ENCODE measurements at places on chromosomes 2 and 18.

GRCh38 chr2:239780236-239780994, 244.7 kb downstream of the NDUFA10 start:
- DNase-seq, result no peak

DNA sequence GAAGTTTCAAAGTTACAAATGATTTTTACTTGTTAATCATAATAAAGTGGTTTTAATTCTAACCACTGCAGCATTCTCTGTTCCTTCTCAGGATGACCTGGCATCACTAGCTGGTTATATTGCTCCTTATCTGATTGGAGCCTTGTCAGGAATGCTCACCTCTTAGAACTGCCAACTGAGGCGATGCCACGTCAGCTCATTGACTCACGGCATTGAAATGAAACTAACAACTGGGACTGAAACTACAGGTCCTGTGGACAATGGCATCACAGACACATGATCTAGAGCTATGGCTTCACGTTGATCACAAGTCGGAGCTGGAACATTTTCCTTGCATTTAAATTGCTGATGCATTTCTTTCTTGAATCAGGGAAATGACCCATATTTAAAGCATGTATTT, 54.9 kb upstream of the MAP2 start:
- DNase-seq, result no peak

DNA sequence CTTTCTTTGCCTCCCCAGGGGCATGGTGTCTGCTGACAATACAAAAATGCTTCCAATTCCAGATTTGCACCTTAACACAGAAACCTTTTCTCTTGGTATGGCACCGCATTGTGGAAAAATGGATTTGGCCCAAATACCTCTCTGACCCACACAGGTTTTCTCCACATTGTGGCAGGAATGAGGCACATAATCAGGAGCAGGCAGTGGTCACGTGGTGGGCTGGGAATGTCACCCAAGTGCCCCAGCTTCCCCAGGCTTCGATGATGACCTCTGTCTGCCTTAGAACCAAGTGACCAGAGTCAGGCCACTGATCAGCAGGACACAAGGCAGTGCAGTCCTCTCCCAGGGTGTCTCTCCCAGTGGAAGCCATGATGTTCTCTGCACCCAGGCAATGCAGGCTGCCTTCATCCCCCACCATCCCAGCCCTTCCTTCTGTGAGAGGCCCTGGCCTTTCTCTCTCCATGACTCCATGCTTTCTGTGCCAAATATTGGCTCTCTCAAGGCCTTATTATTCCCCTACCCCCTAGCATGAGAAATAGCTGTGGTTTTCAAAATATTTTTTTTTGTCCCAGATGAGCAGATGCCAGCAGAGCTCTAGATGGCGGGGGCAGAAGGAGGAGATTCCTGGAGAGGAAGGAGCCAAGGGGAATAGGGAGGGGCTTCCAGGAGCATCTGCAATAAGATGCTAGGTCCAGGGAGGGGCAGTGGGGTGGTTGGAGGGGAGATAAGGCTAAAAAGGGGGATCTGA, 198.9 kb downstream of the ACKR3 start:
- DNase-seq, result no peak

- DNase-seq, result no peak
Observed at GRCh38 chr2:69529480-69529879, 92.2 kb upstream of the NFU1 start.

DNA sequence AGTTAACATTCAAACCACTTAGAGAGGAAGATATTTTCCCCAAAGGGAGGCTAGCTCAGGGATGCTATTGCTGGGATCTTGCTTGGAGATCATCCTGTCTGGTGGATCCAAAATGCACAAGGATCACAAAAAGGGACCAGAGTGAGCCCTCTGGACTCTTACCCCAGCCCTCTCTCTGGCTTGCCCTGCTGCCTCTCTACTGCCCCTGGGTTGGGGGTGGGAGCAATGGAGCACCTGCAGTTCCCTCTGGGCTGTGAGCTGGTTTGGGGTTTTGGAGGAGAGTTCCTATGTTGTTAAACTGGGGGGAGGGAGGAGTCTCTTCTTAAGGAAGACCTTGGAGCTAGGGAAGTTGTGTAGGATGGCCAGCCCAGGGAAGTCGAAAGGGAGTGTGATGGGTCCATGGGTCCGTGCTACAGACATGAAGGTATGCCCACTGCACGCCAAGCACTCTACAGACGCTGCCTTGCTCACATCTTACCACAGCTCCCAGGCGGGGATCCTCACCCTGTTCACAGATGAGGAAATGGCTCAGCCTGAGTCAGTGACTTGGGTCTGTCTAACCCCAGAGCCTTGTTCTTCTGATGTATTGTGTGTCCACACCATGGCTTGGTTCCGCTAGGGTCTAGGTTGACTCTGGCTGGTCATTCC, 3.8 kb downstream of the LBH start:
- DNase-seq, result no peak

DNA sequence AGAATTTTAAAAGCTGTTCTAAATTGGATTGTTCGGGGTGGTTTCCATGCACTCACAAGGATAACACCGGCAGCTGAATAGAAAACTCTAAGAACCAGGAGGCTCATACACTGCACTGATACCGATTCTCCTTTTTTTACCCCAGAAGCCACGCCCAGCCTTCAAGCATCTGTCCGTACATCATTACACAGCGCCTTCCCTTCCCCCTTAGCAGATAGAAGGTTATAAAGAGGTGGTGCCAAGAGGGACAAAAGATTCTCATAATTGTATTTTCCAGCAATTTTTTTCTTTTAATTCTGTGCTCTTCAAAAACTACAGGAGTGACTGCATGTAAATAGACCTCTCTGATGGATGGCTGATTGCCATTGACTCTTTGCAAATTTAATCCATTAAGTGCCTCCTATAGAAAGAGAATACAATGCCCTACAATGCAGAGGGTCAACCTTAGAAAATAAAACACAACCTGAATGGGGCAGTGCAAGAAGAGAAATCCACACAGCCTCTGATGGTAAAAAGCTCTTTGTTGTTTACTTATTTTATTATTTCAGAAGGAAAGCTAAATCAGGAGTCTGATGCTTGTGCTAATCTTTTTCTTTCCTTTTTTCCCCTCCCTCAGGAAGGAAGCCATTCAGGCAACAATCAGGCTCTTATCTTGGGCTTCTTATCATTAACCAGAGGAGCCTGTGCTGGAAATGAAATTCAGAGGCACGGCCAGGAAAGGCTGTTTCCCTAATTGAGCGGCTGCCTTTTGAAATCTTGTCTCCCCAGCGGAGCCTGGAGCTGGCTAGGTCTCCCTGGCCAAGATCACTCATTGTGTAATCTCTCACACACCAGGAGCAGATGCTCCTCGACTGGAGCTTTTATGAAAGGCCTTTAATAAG, 198.9 kb upstream of the NABP1 start:
- no peak for DNase-seq

DNA sequence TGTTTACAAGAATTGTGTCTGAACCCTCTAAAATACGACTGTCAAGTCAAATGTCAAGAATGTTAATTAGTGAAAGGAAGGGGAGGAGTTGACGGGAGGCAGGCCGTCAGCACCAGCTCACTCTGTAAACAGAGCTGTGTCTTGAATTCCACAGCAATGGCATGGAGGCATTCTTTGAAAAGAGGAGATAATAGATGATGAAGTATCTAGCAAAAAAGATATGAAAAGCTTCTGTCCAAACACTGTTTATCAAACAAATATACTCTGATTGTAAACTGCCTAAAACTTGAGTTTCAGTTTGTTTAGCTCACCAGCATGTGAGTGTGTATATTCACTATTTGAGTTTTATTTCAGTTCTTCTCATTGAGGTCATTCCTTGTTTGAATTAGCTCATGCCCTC, 94.7 kb upstream of the CDC42EP3 start:
- no peak for DNase-seq

DNA sequence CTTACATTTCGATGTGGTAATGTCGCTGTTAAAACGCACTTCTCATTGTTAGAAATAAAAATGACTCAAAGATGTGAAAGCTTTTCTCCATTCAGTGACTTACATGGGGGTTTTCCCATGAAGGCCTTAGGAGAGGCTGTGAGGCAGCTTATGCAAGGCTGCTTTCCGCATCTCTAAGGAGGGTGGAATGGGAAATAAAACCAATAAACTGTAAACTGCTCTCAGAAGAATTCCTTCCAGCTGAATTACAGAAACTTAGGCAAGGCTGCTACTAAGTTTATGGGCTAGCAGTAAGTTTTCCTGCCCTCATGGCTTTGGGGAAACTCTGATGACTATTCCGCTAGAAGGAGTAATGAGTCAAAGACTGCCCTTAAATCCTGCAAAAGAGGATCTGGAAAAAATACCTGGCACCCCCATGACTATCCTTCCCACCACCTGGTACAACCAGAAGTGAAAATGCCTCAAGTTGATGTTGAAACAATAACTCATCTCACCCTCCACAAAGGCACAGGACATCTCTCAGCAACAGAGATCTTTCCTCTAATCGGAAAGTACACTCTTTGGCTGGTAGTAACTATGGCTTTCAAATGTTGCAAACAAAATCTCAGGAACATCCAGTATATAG, 97.7 kb upstream of the SMAD7 start:
- DNase-seq, result no peak

- DNase-seq, result no peak
Observed at GRCh38 chr18:22913861-22914260, 19.3 kb upstream of the RBBP8 start.

- no peak for DNase-seq
Observed at GRCh38 chr18:79394534-79395307, 1.0 kb upstream of the NFATC1 start.

DNA sequence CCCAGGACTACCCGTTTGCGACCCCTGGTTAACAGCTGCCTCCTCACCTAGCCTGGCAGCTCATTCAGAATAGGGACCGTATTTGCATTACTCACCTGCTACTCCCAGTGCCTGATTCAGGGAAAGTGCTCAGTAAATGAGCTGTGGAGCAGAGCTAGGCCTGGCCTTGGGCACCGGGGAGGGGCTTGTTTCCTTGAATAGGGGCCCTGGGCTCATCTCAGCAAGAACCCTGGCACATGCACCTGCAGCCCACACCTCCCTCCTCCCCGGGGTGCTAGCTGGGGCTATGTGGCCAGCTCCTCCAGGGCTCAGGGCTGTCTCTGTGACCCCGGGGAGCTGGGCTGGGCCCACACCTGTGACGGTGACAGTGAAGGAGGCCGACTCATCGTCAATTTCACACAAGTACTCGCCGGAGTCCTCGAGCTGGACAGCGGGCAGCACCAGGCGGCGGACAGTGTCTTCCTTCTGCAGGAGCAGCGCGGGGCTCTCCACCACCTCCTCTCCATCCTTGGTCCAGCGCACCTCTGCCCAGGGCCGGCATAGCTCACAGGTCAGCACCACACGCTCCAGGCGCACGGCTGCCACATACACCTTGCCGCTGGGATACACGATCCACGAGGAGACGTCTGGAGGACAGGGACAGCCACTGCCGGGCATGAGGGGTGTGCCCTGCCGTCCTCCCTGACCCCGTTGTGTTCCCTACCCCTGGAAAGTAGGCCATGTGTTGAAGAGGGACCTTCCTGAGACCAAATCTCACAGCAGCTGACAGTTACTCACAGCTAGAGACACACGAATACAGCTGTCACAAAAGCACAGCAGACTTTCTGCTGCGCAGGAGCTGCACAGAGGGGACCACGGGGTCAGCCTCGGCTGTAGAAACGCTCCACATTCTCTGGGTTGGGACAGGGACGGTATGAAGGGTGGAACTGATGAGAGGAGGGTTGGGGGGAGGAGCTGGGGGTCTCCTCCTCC, 9.0 kb downstream of the OBSL1 start:
- DNase-seq, result no peak

DNA sequence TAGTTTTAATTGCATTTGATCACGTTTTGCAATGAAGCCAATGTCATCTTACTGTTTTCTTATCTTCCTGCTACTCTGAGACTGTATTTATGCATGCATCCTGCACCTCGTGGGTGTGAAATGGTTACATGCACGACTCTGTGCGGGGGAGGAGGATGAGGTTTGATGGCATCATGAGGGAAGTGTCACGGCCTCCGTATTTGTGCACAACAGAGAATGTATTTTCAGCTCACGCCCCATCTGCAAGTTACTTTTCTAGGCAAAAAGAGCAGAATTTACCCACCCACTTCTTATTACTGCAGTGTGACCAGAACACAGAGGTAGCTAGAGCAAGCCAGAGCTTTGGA, 145.1 kb downstream of the TDRD15 start:
- DNase-seq, result no peak

DNA sequence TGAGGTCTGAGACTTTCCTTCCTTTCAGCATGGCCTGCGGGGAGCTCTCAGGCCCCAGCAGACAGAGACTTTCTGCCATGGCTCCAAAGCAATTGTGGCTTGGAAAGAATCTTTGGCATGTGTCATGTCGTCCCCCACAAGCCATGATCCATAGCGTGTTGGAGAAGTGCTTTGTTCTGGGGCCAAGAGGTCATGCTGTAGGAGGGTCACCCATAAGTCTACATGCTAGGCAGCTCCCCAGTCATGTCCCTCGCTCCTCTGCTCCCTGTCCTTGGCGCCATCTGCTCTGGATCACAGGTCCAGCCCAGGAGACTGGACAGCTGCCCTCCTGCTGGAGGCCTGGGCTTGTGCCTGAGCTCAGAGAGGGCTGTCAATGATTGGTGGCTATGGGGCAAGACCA, 78.8 kb upstream of the LCLAT1 start:
- DNase-seq, result no peak

DNA sequence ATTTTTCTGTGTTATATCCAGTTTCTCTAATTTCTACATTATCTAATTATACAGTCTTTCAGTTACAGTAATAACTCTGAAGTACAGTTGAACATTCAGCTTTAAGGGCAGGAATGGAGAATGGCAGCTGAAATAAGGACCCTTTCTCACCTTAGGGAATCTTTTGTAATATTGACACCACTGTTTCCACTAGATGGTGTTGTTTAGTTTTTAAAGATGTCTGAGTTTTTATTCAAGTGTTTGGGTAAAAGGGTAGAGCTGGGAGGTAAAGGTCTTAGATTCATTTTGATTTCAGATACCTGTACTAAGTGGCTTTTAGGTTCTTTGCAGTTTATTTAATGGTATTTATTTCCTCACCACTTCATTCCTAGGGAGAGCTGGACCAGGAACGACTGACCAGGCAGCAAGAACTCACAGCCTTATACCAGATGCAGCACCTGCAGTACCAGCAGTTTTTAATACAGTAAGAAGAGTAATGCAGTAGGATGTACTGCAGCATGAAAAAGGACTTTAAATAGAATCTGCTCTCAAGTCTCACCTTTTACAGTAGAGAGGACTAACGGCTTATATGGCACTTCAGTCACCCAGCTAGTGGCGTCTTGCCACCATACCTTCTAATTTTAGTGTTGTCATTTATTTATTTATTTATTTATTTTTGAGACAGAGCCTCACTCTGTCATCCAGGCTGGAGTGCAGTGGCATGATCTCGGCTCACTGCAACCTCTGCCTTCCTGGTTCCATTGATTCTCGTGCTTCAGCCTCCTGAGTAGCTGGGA, 33.2 kb upstream of the KCNJ13 start:
- no peak for DNase-seq

DNA sequence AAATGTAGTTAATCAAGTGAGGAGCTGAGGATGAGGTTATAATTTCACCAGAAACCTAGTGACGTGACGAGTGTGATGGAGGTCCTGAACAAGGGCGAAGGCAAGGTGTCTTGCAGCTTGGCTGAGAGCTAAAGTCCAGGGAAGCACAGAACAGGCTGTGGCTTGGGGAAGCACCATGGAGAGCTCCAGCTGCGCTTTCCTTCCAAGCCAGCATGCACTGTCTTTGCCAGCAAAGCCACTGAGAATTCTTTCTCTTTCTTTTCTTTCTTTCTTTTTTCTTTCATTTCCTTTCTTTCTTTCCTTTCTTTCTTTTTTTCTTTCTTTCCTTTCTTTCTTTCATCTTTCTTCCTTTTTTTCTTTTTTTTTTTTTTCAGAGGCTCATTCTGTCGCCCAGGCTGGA, 239.3 kb downstream of the FBXO15 start:
- DNase-seq, result no peak
